Urinary bladder (tissue), 4 donors: ENCODE measurements at places on chromosomes 3 and 15. TPM values are rescaled to one million over a fixed set of nuclear protein-coding genes. Genes with fewer than 3 reads are reported as not detected.
A peak's percentile ranks its signal among the peaks of the same experiment; 100 is the strongest.

- DNase-seq = no peak
Observed at GRCh38 chr3:48797626-48798025, 50.0 kb downstream of the PRKAR2A start.

DNA sequence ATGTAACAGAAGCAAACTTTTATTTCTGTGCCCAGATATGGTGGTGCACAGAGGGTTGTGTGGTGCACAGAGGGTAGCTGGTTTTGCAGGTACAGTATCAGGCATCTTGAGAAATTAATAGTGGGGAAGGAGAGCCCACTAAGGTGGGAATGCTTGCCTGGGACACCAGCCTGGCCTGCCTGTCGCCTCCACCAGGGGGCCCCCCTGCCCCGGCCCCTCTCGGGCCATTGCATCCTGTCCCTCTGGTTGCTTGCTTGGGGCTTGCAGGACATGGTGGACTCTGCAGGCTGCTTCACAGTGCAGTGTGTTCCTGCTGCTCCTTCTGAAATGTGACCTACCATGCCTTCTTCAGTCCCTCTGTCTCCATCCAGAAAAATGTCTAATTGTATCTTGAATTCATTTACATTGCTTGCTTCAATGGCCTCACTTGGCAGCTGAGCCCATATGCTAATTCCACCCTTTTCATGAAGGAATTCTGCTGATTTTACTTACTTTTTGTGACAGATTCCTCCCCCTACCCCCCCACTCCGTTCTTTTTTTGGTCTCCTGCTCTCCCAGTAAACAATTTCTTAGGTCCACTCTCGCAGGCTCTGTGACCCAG lies 73.6 kb downstream of the EEFSEC start:
- no peak for DNase-seq

DNA sequence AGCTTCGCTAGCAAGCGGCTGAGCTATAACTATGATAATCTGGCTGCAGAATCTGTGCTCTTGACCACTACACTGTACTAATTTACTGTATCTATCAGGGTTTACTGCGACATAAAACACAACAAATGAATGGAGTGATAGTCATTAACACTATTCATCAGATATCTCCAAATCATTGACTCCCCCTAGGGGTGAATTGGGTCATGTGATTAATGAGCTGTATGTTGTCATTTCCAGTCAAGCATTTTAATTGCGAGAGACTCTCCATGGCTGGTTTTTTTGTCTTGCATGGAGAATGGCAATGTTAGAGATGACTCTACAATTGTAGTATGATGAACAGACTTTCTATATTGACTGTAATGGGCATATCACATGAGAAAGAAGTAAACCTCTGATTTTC lies 10.5 kb upstream of the TM4SF18 start:
- no peak for DNase-seq

GRCh38 chr15:96125721-96126415 lies 204.6 kb upstream of the NR2F2 start:
- no peak for DNase-seq

DNA sequence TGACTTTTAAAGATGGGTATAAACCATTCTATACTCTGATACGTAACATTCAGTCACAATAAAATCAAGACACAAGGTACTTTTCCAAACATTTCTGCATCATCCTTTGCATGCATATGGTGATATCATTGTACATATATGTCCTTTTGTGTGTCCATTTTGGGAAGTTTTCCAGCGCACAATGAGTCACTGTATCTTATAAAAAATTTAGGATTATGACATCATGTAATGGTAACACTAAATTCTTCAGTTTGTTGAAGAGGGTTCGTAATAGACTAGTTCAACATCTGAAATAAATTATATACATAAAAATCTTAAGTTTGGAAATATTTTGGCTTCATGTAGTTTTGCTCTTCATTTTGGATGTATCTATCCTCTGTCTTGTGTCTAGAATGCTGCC lies 480.9 kb downstream of the ROBO1 start:
- no peak for DNase-seq

DNA sequence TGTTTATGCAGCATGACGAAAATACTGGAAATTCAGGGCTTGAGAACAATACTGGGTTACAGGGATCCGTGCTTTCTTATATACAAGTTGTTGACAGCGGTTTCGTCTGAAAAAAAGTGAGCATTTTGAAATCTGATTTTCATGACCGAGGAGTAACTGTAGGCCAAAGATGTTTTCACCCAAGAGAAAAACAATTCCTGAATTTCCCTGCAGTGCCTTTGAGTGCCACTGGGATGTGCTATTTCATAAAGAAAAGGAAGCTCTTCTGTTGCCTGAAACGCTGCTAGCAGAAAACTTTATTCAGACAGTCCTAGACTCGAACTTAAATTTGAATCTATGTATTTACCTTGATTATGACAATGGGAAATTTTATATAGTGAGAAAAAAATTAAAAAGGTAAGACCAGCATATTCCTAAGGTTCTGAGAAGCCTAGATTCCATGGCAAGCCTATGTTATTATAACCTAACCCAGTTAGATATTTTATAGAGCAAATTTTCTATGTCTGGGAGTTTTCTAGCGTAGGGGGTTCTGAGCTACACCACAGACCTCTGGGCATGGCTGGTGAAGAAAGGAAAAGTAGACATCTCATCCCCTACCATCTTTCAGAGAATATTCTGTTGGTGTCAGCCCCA lies 30.2 kb downstream of the KCNAB1 start:
- DNase-seq = peak; percentile 47

DNA sequence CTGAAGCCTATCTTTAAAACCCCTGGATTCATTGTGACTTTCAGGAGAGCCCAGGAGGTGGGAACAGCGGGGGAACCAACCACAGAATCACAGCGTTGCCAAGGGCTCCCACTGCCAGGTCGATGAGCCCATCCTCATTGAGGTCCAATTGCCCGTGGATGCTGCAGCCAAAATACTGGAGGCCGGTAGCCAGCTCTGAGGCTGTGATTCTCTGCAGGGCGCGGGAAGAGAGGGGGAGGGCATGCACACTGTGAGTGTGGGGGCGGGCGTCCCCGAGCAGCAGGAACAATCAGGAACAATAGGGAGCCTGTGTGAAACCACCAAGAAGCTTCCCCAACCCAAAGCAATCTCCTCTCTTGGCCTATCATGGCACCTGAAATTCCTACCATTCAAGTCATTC lies 53.4 kb downstream of the FEM1B start:
- DNase-seq = no peak

DNA sequence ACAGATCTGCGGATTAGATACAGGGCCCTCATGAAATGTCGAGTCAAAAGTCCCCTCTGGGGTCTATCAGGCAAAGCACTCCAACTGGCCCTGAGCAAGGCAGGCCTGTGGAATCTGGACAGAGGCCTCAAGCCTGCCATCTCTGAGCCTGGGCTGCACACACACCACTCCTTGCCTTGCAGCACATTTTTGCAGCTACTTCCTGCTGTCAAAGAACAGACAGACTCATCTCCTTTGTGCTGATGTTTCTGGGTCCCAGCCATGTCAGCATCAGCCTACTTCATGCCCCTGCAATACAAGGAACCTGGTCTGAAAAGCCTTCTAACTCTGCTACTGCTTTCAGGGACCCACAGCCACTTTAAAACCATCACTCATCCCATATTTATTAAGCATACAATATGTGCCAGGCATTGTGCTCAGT lies 60.6 kb upstream of the IL12A start:
- DNase-seq = no peak

GRCh38 chr15:79427781-79428598 lies 4.1 kb upstream of the MINAR1 start:
- no peak for DNase-seq

DNA sequence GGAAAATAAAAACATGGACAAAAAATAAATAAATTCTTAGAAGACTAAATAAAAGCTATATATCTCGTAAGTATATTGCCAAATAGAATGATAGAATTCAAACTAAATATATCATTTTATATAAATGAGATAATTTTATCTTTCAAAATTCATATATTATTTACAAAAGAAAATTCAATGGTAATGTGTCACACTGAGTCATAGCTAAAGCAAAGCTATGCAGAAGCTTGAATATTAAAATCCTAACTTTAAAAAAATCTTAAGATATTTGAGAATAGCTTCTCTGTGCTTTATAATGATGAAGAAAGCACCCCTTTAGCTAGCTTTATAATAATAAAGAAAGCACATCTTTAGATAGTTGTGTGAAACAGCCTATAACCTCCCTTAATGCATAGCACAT lies 1010.8 kb downstream of the OTOL1 start:
- no peak for DNase-seq

- DNase-seq = no peak
Observed at GRCh38 chr3:18481946-18482548, 56.9 kb upstream of the SATB1 start.

Gene CTDSPL
- 36.9 TPM for polyA plus RNA-seq

Gene PLCH1
- 0.27 TPM for polyA plus RNA-seq

Gene P2RY12
- 1.5 TPM for polyA plus RNA-seq

Gene SUSD5
- polyA plus RNA-seq = 2.2 TPM

Gene PTX3
- polyA plus RNA-seq = 33.4 TPM
